ENCODE measurements at places on chromosomes 12 and 14. TPM values are rescaled to one million over a fixed set of nuclear protein-coding genes. Genes with fewer than 3 reads are reported as not detected.

The HNF1A gene
- not detected for total RNA-seq

The PPFIA2 gene
- not detected for total RNA-seq

The KLRC4 gene
- total RNA-seq = not detected

The LRRC43 gene
- 0.13 TPM for total RNA-seq

The MUCL1 gene
- total RNA-seq = not detected

The TPPP2 gene
- total RNA-seq = not detected

The ATP23 gene
- 10.2 TPM for total RNA-seq

The KLRF1 gene
- not detected for total RNA-seq

The NEUROD4 gene
- not detected for total RNA-seq

The KCNJ8 gene
- total RNA-seq = 3.2 TPM

The NOVA1 gene
- 6.1 TPM for total RNA-seq

The ARPC3 gene
- 429 TPM for total RNA-seq

The TMEM63C gene
- 0.65 TPM for total RNA-seq

The OXA1L gene
- 87.8 TPM for total RNA-seq

The TESPA1 gene
- not detected for total RNA-seq

The RHEBL1 gene
- total RNA-seq = 0.78 TPM

All from epithelial cell of alveolus of lung (primary cell).